Parietal lobe (tissue), 2 donors: ENCODE measurements at places on chromosomes 12 and 14. TPM values are rescaled to one million over a fixed set of nuclear protein-coding genes. Genes with fewer than 3 reads are reported as not detected.

Gene HOXC5
- total RNA-seq, result not detected

Gene SRRM4
- total RNA-seq, result 19.7 TPM

Gene TCL1A
- total RNA-seq, result not detected

Gene KIF21A
- 385 TPM for total RNA-seq

Gene FITM1
- total RNA-seq, result 0.94 TPM

Gene PIWIL1
- total RNA-seq, result not detected
